ENCODE measurements at places on chromosomes 3 and 15. TPM values are rescaled to one million over a fixed set of nuclear protein-coding genes. Genes with fewer than 3 reads are reported as not detected.

Gene SAMD7
- not detected for total RNA-seq

Gene DTWD1
- total RNA-seq: 20.4 TPM

Gene C2CD4A
- total RNA-seq: 0.60 TPM

Gene NOX5
- total RNA-seq: 0.47 TPM

Gene KY
- 0.09 TPM for total RNA-seq
